ENCODE measurements at places on chromosomes 5 and 9.

DNA sequence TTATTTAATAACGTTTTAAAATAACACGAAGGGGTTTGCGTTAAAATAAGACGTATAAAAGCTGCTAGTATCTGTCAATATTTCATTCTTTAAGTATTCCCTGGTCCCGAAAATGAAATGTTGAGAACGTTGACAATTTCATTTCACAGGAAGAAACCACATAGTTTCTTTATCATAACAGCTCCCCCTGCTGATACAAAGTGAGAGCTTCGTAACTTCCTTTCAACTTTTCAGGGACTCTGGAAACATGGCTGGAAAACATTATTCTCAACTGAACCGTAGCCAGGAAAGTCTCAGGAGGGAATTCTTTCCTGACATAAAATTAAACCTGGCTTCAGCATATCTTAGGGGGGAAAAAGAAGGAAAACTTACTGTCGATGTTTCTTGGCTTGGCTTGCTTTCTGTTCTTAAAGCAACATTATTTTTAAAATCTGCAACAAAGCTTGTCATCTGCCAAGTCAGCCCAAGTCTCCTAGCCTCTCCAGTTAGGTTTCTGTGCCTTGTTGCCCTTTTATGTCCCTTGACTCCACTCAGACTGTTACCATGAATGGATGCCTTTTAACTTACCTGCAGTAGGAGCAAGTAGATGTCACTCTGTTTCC, 122.9 kb upstream of the DAB2 start:
- no peak for DNase-seq

DNA sequence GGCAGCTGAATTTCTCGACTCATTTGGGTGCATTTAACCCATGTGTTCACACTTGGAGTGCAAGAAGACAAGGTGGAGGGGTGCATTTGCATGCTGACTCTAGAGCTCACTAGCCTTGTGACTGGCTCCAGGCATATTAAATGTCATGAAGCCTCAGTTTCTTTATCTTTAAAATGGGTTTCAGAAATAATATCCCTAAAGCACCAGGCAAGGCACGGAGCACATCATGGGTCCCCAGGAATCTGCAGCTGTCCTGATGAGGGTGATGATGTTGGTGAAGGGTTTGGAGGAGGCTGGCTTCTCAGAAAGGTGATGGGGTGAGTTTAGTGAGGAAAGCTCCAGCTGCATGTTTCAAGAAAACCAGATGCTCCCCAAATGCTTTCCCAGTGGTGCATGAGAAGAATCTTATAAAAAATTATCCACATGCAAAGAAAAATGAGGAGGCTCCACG, 14.8 kb downstream of the STC2 start:
- DNase-seq, result no peak

- no peak for DNase-seq
Measured at GRCh38 chr9:89633404-89633803, 28.6 kb downstream of the GADD45G start.

DNA sequence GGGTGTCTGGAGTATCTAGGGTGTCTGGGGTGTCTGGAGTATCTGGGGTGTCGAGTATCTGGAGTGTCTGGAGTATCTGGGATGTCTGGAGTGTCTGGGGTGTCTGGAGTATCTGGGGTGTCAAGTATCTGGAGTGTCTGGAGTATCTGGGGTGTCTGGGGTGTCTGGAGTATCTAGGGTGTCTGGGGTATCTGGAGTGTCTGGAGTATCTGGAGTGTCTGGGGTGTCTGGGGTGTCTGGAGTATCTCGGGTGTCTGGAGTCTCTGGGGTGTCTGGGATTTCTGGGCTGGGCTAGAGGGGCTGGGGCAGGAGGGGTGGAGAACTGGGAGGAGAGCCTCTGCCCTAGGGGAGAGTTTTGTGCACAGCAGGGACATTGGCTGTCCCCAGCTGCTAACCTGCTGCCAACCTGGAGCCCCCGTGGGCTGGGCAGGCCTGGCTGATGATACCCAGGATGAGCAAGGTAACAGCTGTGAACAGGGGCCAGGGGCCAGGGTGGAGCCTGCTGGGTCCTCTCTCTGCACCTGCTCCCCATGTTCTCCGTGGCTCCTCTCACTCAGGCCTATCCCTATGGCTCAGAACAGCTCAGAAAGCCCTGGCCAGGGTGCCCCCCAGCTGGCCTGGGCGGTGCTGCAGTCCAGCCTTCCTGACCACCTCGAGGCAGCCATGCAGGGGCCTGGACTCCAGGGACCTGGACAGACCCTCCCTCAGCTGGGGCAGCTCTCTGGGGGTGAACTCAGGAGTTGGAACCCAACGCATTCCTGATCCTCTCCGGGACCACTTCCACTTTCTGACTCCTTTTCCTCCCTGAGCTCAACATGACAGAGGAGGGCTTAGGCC, 29.9 kb downstream of the LHX3 start:
- DNase-seq, result no peak

- DNase-seq, result no peak
Measured at GRCh38 chr5:126355940-126356339, 67.3 kb upstream of the GRAMD2B start.

DNA sequence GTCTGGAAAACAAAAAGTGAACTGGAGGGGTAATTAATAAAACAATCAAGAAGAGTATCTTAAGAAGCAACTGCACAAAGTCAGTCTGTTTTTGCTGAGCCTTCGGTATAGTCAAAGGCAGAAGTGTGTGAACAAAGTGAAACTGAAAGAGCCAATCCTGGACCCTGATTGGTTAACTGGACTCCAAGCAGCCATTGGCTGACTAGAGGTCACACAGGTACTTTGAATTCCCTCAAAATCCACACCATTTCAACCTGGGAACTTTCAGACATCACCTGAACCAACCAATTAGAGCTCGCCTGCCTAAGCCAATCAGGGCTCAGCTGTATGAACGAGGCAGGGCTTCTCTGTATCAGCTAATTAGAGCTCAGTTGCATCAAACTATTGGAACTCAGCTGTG, 286.7 kb downstream of the TLE4 start:
- no peak for DNase-seq

- no peak for DNase-seq
Measured at GRCh38 chr9:68651280-68651893, 53.7 kb upstream of the PIP5K1B start.

GRCh38 chr5:133818031-133818431, 150.4 kb downstream of the C5orf15 start:
- no peak for DNase-seq

- DNase-seq, result no peak
Measured at GRCh38 chr9:117927354-117927753, 223.2 kb downstream of the TLR4 start.

All from stimulated activated CD8-positive, alpha-beta memory T cell treated with anti-CD3 and anti-CD28 coated beads, Interleukin-4, amount 100 ng/mL, for 1 hour (primary cell).